Stimulated activated CD4-positive, alpha-beta T cell treated with anti-CD3 and anti-CD28 coated beads, Interleukin-1b, Interleukin-23, amount 100 ng/mL, for 1 hour (primary cell): ENCODE measurements at places on chromosomes 4 and X.
A peak's percentile ranks its signal among the peaks of the same experiment; 100 is the strongest.

- DNase-seq, result no peak
These were observed 670 bp downstream of the PAPSS1 start for GRCh38 chr4:107719207-107719921.

- no peak for DNase-seq
These were observed 36.9 kb downstream of the TLL1 start for GRCh38 chr4:165909947-165910346.

- DNase-seq, result no peak
These were observed 664.2 kb downstream of the ADGRL3 start for GRCh38 chr4:61864286-61864685.

GRCh38 chr4:99572527-99573240 is 1.9 kb upstream of the MTTP start:
- DNase-seq, result no peak

GRCh38 chr4:120777459-120777858 is 145.1 kb downstream of the PRDM5 start:
- no peak for DNase-seq

DNA sequence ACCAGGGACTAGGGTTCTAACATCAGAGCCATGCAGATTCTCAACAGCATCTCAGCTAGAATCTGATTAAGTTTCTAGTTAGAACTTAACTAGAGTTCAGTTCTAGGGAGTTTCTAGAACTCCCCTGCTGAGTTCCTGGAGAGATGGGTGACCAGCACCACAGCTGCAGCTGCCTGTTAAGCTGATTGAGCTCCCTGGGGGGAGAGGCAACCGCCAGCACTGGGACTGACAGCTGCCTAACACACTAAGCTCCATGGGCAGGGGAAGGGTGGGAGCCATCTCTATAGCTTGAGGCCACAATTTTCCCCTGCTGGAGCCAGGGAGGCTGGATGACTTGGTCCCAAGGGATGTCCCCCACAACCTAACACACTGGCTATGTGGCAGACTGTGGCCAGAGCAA is 84.2 kb downstream of the CHIC1 start:
- no peak for DNase-seq

DNA sequence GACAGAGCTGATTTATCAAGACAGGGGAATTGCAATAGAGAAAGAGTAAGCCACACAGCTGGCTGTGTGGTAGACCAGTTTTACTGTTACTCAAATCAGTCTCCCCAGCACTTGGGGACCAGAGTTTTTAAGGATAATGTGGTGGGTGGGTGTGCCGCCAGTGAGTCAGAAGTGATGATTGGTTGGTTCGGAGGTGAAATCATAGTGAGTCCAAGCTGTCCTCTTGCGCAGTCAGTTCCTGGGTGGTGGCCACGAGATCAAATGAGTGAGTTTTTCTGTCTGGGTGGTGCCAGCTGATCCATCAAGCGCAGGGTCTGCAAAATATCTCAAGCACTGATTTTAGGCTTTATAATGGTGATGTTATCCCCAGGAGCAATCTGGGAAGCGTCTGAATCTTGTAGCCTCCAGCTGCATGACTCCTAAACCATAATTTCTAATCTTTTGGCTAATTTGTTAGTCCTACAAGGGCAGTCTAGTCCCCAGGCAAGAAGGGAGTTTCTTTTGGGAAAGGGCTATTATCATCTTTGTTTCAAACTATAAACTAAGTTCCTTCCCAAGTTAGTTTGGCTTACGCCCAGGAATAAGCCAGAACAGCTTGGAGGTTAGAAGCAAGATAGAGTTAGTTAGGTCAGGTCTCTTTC is 44.0 kb upstream of the PPP1R2C start:
- no peak for DNase-seq

DNA sequence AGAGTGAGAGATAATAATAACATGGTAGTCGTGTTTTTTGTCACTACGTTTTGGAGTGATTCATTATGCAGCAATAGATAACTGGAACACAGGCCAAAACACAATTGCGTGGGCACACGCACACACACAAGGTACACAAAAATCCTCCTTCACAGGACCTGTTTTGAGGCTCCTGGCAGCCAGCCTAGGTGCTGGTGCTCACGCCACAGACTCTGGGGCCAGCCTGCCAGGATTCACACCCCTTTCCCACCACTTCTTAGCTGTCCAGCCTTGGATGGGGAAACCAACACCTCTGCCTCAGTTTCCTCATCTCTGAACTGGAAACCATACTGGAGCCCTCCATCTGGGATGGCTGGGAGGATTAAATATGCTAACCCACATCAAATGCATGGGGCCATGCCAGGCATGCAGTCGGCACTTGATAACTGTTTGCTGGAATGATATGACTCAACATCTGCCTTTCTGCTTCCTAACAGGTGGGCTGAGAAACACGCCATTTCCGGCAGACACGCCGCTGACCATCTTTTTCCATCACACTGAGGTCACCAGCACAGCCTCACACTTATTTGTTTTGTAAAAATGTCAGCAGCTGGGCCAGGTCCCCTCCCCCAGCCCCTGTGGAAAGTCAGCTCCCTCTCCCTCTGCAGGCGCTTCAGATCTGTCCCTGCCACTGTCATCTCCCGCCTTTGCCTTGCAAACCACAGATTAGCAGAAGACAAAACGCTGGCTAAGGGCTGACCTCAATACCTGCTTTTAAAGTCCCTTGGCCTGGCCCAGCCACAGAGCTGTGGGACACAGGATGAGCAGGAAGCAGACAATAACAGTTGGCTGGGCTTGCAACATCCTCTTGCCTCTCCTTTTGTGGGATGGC is 237.5 kb downstream of the BCOR start:
- peak; percentile 41 for DNase-seq

DNA sequence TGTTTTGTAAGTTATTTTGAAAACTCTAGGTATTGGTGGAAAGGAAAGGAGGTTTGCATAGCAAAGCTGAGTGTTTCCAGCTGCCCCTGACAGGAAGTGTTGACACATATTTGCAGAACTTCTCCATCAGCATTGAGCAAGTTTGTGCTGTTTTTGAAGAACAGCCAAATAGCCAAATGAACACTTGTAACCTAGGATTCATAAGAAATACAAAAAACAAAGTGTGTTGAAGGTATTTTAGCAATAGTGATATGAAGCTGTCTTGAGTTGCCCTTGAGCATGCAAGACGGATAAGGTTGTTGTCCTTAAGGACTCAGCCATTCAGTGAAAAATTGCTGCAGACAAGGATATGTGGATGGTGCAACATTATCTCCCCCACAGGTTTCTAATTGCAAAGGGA is 68.3 kb upstream of the PGM2 start:
- DNase-seq, result no peak

DNA sequence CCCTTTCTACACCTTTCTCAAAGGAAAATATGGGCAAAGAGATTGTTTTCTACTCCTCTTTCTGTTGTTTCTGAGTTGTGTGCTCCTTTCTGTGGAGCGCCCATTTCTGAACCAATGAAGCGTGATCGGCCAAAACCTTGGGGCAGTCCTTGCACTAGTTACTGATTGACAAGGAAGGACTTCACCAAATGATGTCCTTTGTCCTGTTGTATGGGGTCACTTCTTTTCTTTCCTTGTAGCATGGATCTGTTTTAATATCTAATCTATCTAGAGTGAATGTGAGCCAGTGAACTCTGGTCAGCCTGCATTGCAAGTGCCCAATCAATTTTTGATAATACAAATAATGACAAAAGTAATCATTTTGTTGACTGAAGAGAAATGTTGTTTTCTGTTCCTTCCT is 94.5 kb downstream of the EGF start:
- no peak for DNase-seq

DNA sequence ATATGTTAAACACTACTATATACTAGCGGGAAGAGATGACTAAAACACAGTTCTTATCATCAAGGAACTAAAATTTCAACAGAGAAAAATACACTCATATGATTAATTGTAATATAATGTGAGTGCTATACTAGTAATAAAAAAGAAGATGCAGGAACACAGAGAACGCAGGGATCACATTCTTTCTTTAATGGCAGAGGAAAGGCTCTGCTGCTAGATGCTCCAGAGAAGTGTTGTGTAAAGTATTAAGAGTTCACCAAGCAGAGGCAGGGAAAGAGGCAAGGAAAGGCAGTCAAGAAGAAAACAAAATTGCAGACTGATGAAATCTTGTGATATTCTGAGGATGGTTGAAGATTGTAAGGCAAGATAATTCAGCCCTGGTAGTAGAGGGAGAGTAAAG is 394.7 kb downstream of the PDGFC start:
- DNase-seq, result no peak

GRCh38 chrX:23720117-23720677 is 22.9 kb downstream of the ACOT9 start:
- DNase-seq, result no peak

DNA sequence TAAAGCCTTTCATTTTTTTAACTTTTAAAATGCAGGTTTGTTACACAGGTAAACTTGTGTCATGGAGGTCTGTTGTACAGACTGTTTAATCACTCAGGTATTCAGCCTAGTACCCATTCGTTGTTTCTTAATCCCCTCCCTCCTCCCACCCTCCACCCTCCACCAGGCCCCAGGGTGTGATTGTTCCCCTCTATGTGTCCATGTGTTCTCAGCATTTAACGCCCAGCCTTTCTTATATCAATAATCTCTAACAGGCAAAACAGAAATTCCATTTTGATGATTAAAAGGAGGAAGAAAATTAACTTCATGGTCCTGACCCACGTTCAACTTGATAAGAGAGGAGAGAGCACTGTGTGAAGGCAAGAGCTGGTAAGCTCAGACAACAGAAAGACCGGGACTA is 75.1 kb downstream of the TSPAN5 start:
- DNase-seq, result no peak
